ENCODE measurements at places on chromosomes 12 and 14.

GRCh38 chr12:39975374-39975918 is 130.4 kb downstream of the SLC2A13 start:
- no peak for DNase-seq

- DNase-seq = peak; percentile 26
These were observed 188.5 kb downstream of the ALX1 start for GRCh38 chr12:85468356-85469157.

DNA sequence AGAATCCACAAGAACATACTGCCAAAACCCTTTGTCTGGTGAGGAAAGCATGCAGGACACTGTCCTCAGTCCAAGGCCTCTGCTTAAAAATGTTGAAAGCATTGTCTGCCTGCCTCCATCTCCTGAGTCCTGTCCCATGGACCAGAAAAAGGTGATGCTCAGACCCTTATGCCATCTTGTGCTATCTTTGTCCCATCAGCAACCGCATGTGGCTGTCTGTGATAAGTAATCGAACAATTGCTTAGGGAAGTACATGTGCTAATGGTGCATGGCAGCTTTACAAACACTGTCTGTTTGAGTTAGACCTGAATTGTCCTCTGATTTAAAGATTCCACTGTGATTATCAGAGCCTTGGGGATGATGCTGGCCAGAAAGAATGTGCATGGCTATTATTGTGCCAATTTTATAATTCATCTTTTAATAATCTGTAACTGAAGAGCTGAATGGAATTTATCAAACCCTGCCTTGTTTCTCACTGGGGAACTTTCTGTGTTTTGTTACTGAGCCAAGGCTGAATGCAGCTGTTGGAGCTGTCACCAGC is 177.5 kb downstream of the DACT1 start:
- no peak for DNase-seq

DNA sequence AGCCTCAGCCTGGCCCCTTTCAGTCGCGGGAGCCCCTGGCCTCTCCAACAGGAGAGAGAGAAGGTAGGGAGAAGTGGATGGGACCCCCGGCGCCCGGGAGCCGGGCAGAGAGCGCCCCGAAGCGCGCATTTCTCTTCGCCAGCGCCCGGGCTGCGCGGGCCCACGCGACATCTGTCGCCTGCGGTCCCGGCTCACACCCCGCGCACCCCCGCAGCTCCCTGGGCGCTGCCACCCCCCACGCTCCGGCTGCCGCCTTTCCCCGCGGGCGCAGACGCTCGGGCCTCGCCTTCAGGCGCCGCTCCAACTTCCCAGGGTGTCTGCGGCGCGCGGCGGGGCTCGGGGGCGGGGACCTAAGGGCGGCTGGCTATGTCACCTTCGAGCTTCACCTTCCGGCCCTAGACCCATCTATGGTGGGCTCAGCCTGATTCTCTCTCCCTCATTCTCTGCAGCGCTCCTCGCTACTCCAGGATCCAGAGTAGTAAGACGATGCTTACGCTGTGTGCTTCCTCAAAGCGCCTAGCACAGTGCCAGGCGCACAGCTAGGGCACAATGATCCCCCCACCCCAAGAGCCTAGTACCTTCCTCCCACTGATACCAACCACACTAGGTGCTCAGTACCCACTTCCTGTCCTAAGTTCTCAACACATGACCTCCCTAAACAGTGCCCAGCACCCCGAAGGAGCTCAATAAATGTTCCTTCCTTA is 1.6 kb downstream of the HRK start:
- DNase-seq = peak; percentile 28

- no peak for DNase-seq
These were observed 18.3 kb upstream of the ZFP36L1 start for GRCh38 chr14:68811171-68811570.

DNA sequence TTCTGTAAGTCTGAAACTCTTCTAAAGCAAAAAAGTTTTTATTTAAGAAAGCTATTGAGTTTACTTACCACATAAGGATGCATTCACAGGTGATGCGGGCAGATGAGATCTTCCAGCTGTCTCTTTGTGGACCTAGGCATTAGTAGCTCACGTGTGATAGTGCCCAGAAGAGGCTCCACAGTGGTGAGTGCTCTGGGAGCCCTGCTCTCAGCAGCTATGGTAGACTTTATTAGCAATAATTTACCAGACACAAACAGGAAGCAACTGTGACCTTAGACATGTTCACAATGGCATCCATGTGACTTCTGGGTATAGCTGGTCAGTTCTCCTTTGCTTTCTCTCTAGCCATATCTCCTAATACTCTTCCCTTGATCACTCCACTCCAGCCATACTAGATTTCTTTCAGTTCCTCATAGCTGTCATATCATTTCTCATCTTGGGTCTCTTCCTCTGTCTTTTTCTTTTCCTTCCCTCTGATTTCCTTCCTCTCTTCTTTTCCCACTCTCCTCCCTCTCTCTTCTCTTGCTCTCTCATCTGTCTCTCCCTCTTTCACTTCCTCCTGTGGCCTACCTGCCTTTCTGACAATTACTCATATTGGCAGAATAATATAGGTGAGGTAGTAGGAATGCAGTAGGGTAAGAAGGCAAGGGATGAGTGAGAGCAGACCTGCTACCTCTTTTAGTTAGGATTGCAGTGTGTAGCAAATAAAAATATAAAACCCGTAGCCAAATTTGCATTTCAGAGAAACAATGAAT is 75.2 kb upstream of the SCAF11 start:
- DNase-seq = no peak

- DNase-seq = no peak
These were observed 38.0 kb downstream of the CCDC60 start for GRCh38 chr12:119372540-119372939.

GRCh38 chr14:91412939-91413338 is 4.7 kb downstream of the CCDC88C start:
- no peak for DNase-seq

All from stimulated activated CD4-positive, alpha-beta T cell treated with anti-CD3 and anti-CD28 coated beads, Interleukin-2, amount 100 ng/mL, for 24 hours (primary cell).